ENCODE measurements at places on chromosomes 2 and 18. TPM values are rescaled to one million over a fixed set of nuclear protein-coding genes. Genes with fewer than 3 reads are reported as not detected.

GRCh38 chr2:178477443-178478129 is 814 bp downstream of the FKBP7 start:
- peaks cover 10% of the 10 kb centered on the region for H3K4me1 ChIP-seq
- no peaks in the 10 kb centered on the region for H3K36me3 ChIP-seq
- no peak for DNase-seq
- H3K27me3 ChIP-seq: no peaks in the 10 kb centered on the region

M1AP gene
- total RNA-seq: 28.2 TPM

DNA sequence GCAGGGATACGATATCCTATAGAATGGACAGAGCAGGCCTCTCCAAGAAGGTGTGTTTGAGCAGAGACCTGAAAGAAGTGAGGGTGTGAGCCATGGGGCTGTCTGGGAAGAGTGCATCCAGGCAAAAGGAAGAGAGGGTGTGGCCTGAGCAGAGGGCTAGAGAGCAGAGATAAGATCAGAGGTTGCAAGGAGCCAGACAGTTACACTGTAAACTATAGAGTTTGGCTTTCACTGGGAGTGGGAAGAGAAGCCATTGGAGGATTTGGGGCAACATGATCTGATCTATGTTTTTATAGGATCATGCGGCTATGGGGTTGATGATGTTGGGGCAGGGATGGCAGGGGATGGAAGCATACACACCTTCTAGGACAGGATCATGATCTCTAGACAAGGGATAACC is 124.1 kb upstream of the MAP3K20 start:
- no peaks in the 10 kb centered on the region for H3K27me3 ChIP-seq
- DNase-seq: no peak
- no peaks in the 10 kb centered on the region for H3K36me3 ChIP-seq
- no peak overlapping the region for H3K27ac ChIP-seq

DNAH6 gene
- 1.6 TPM for total RNA-seq

ATAD2B gene
- total RNA-seq: 9.6 TPM

TEX261 gene
- 37.9 TPM for total RNA-seq

DNA sequence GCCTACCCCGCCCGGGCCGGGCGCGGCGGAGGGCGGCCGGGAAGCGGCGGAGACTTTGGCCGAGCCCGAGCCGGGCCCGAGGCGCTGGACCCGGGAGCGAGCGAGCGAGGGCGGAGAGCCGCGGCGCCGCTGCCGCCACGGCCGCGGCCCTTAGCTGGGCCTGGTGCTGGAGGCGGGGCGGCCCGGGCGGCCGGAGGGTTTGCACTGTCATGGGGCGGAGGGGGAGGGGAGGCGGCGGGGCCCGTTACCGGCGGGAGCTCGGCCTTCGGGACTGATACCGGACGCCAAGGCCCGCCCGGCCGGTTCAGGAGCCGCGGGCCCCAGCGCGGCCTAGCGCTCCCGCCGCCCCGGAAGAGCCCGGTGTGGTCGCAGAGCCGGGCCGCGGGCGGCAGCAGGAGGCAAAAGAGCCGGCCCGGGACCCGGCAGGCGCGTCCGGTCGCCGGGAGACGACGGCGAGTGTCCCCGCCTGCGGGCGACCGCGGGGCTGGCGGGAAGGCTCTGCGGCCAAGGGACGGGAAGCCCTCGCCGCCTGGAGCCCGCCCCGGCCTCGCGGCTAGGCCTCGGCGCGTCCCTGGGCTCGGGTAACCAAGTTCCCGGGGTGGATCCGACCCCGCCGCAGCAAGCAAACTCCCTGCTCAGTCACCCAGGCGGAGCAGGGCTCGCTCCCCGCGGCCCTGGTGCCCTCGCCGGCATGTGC is 697 bp downstream of the KCMF1 start:
- H3K36me3 ChIP-seq: no peaks in the 10 kb centered on the region
- H3K4me3 ChIP-seq: peak overlapping the region; percentile 68
- peaks cover 61% of the 10 kb centered on the region for H3K4me1 ChIP-seq
- H3K27ac ChIP-seq: peak overlapping the region; percentile 91
- DNase-seq: no peak

DNA sequence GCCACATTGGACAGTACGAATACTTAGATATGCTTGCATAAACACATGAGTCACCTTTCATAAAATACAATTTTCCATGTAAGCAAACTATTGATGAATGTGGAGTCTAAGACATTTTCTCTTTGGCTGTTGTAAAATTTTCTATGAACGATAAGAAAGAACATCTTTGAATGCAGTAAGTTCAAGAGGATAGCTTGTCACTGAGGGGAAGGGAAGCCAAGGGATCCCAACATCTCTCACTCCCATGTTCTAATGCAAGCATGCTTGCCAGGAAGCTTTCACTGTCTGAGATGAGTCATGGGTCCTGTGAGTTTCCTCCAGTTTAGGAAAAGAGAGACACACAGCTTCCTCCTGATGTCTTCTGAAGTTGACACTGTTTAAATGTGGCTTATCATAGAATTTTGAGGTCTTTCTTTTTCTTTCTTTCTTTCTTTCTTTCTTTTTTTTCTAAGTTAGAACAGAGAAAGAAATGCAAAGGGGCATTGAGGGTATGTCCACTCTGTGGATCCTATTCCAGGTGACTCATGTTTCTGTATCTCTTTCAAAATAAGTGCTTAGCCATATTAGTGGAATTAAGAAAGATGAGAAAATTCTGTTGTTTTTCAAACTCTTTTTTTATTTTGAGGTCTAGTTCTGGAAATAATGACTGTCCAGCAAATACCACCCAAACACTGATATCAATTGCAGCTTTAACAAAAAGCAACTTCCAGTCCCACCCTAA is 146.6 kb downstream of the RDH14 start:
- H3K4me1 ChIP-seq: peaks cover 4% of the 10 kb centered on the region
- no peak overlapping the region for H3K4me3 ChIP-seq
- peak; percentile 24 for DNase-seq
- H3K36me3 ChIP-seq: no peaks in the 10 kb centered on the region

GRCh38 chr2:218691234-218691633 is 19.3 kb downstream of the STK36 start:
- no peak overlapping the region for H3K27ac ChIP-seq
- no peaks in the 10 kb centered on the region for H3K27me3 ChIP-seq
- no peak overlapping the region for H3K4me3 ChIP-seq
- H3K36me3 ChIP-seq: 0 out of 2 replicates have a peak, but pooled peaks cover 10% of the 10 kb centered on the region

MYO7B gene
- total RNA-seq: 0.07 TPM

ABCG5 gene
- total RNA-seq: not detected

CDH2 gene
- 0.15 TPM for total RNA-seq

DNA sequence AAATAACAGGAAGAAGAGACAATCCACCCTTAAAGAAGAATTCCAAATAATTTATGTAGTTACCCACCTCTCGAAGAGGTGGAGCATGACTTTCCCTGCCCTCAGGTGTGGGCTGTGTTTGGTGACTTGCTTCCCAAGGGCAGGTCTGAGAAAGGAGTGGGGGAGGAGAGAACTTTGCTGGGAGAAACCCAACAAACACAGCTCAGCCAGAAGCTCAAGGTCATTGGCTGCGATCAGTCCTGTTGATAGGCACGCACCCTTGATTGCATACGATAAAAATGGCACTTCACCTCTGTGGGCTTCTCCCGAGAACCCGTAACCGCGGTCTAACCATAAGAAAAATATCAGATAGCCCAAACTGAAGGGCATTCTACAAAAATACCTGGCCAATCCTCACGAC is 157.5 kb upstream of the ID2 start:
- H3K4me3 ChIP-seq: no peak overlapping the region
- no peaks in the 10 kb centered on the region for H3K27me3 ChIP-seq
- DNase-seq: no peak
- no peak overlapping the region for H3K27ac ChIP-seq
- no peaks in the 10 kb centered on the region for H3K36me3 ChIP-seq

DNA sequence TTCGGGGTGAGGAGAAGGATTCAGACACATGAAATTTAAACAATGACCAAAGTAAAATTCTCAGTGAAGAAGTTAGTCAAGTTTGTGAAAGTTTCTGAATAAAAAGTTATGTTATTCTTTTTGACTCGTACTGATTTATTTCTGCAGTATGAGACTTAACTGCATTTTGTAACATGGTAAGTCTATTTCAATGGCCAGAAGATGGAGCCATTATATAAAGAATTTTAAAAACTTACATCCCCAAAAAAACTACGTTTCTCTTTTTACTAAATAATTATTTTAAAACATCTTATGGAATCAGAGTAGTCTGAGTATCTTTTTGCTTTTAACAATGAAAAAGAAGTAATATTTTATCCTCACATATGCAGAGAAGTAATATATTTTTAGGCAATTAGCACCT is 51.4 kb upstream of the SCN1A start:
- peaks cover 19% of the 10 kb centered on the region for H3K27me3 ChIP-seq
- H3K4me1 ChIP-seq: no peaks in the 10 kb centered on the region
- H3K36me3 ChIP-seq: no peaks in the 10 kb centered on the region
- no peak for DNase-seq
- no peak overlapping the region for H3K4me3 ChIP-seq

GRCh38 chr2:171271971-171272436 is 111.3 kb upstream of the TLK1 start:
- no peaks in the 10 kb centered on the region for H3K36me3 ChIP-seq
- H3K27me3 ChIP-seq: no peaks in the 10 kb centered on the region
- peaks cover 24% of the 10 kb centered on the region for H3K4me1 ChIP-seq
- H3K27ac ChIP-seq: peak overlapping the region; percentile 40

GALNT1 gene
- 54.7 TPM for total RNA-seq

- H3K36me3 ChIP-seq: no peaks in the 10 kb centered on the region
- no peak overlapping the region for H3K27ac ChIP-seq
- no peak for DNase-seq
- H3K4me3 ChIP-seq: no peak overlapping the region
- no peaks in the 10 kb centered on the region for H3K4me1 ChIP-seq
Measured at GRCh38 chr18:44521668-44522022, 159.0 kb upstream of the SETBP1 start.

HOXD1 gene
- not detected for total RNA-seq

EN1 gene
- total RNA-seq: not detected

GRCh38 chr2:7931808-7932207 is 750.0 kb upstream of the ID2 start:
- H3K4me1 ChIP-seq: no peaks in the 10 kb centered on the region
- H3K27me3 ChIP-seq: peaks cover 11% of the 10 kb centered on the region
- no peak overlapping the region for H3K27ac ChIP-seq
- no peak for DNase-seq

SLC5A7 gene
- not detected for total RNA-seq

DNA sequence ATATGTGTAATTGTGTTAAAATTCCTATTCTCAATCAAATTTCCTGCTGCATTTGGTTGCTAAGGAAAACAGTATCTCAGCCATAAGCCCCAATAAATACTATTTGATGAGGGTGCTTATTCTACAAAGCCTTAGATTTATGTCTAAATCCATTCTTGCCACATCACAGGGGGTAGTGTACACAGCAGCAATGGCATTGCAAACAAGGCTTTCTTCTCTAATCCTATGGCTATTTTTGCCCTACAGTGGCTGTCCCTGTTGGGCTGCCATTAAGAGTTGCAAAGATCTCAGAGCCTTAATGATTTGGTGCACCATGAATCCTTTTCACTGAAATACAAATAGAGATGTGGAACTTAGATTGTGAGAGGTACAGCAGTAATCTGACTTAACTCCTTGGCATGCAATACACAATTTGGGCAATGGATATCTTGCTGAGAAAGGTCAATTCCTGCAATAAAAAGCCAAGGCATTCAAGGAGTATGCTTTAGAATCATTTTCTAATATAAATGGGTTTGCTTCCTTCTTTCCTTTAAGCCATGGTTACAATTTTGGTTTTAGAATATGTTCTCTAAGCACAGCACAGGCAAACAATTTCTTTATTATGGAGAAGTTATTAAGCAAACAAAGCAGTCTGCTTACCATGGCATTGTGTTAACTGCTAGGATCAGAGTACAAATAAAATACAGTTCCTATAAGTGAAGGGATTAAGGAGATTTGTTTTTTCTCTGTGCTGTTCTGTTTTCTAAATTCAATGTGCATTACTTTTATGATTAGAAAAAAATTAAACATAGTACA is 69.8 kb upstream of the CD302 start:
- DNase-seq: no peak
- H3K36me3 ChIP-seq: no peaks in the 10 kb centered on the region
- no peaks in the 10 kb centered on the region for H3K4me1 ChIP-seq
- no peaks in the 10 kb centered on the region for H3K27me3 ChIP-seq
- no peak overlapping the region for H3K27ac ChIP-seq

DNA sequence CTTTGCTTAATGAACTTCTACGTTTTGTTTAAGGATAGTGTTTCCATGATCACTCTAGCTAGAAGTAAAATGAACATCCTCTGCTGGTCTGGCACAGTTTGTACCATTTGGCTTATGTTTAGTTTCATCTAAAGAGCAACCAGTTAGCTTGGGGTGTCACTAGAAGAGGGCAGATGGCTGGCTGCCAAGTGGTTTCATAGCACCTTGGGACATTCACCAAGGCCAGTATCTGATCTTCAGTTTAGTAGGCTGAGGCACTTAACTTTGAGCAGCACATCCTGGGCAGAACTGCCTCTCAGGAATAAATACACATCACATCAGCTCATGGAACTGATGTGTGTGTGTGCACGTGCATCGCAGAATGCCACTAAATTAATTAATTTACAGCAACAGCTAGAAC is 68.4 kb downstream of the NXPH2 start:
- no peak for DNase-seq
- H3K4me1 ChIP-seq: peaks cover 4% of the 10 kb centered on the region
- no peak overlapping the region for H3K4me3 ChIP-seq
- no peaks in the 10 kb centered on the region for H3K27me3 ChIP-seq

- no peak overlapping the region for H3K4me3 ChIP-seq
- no peaks in the 10 kb centered on the region for H3K27me3 ChIP-seq
- H3K36me3 ChIP-seq: no peaks in the 10 kb centered on the region
- H3K27ac ChIP-seq: no peak overlapping the region
Measured at GRCh38 chr2:238305965-238306671, 14.2 kb upstream of the TRAF3IP1 start.

Data from HCT116 (cell line).